ENCODE measurements at places on chromosomes 4 and X. TPM values are rescaled to one million over a fixed set of nuclear protein-coding genes. Genes with fewer than 3 reads are reported as not detected.

TMEM255A gene
- not detected for total RNA-seq

GRCh38 chr4:17595471-17596005 is 18.5 kb downstream of the LAP3 start:
- peaks cover 3% of the 10 kb centered on the region for H3K4me1 ChIP-seq
- no peaks in the 10 kb centered on the region for H3K27me3 ChIP-seq
- no peak overlapping the region for H3K4me3 ChIP-seq
- peaks cover 66% of the 10 kb centered on the region for H3K36me3 ChIP-seq
- no peak for DNase-seq

GRCh38 chrX:25721564-25721963 is 416.6 kb upstream of the MAGEB18 start:
- no peak for DNase-seq
- no peaks in the 10 kb centered on the region for H3K4me1 ChIP-seq
- H3K27ac ChIP-seq = no peak overlapping the region
- H3K4me3 ChIP-seq = no peak overlapping the region
- no peaks in the 10 kb centered on the region for H3K36me3 ChIP-seq

CENPVL1 gene
- not detected for total RNA-seq

- H3K27ac ChIP-seq = no peak overlapping the region
- H3K4me3 ChIP-seq = no peak overlapping the region
- H3K4me1 ChIP-seq = no peaks in the 10 kb centered on the region
- no peak for DNase-seq
Measured at GRCh38 chrX:138925330-138925729, 213.8 kb upstream of the FGF13 start.

- no peak overlapping the region for H3K27ac ChIP-seq
- no peaks in the 10 kb centered on the region for H3K36me3 ChIP-seq
- DNase-seq = no peak
- no peaks in the 10 kb centered on the region for H3K27me3 ChIP-seq
- no peak overlapping the region for H3K4me3 ChIP-seq
- no peaks in the 10 kb centered on the region for H3K4me1 ChIP-seq
Measured at GRCh38 chrX:55818673-55819375, 101.3 kb downstream of the RRAGB start.

DOK7 gene
- not detected for total RNA-seq

CT45A10 gene
- not detected for total RNA-seq

DNA sequence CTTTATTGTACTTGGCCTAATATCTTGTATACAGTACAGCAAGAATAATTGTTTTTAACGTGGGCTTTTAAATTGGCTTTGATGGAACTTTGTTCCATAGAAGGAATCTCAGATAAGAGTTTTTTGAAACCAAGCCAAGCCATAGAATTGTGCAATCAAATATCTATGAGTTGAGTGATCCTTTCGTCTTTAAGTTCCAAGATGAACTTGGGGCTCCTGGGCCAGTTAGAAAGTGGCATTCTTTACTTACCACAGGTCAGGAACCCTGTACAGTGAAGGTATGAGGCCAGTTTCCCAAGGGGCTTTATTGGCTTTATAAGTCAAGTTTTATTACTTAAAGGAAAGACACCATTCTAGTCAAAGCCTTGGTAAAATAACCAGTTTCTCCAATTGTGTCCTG is 2104.2 kb downstream of the PCDH7 start:
- no peak overlapping the region for H3K4me3 ChIP-seq
- DNase-seq = no peak
- no peaks in the 10 kb centered on the region for H3K36me3 ChIP-seq

SMIM10L2A gene
- total RNA-seq = 0.58 TPM

DNA sequence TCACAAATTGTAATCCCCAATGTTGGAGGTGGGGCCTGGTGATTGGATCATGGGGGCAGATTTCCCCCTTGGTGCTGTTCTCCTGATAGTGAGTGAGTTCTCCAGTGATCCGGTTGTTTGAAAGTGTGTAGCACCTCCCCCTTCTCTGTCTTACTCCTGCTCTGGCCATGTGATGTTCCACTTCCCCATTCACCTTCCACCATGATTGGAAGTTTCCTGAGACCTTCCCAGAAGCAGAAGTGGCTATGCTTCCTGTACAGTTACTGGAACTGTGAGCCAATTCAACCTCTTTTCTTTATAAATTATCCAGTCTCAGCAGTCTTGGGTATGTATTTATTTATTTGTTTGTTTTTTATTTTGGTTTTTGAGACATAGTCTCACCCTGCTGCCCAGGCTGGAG is 143.2 kb downstream of the CPE start:
- DNase-seq = no peak
- peaks cover 7% of the 10 kb centered on the region for H3K27me3 ChIP-seq
- no peaks in the 10 kb centered on the region for H3K36me3 ChIP-seq
- no peak overlapping the region for H3K27ac ChIP-seq

- H3K4me1 ChIP-seq = no peaks in the 10 kb centered on the region
- H3K36me3 ChIP-seq = no peaks in the 10 kb centered on the region
- no peak overlapping the region for H3K4me3 ChIP-seq
- H3K27me3 ChIP-seq = no peaks in the 10 kb centered on the region
- no peak for DNase-seq
Measured at GRCh38 chr4:165625281-165625680, 246.5 kb downstream of the CPE start.

DNA sequence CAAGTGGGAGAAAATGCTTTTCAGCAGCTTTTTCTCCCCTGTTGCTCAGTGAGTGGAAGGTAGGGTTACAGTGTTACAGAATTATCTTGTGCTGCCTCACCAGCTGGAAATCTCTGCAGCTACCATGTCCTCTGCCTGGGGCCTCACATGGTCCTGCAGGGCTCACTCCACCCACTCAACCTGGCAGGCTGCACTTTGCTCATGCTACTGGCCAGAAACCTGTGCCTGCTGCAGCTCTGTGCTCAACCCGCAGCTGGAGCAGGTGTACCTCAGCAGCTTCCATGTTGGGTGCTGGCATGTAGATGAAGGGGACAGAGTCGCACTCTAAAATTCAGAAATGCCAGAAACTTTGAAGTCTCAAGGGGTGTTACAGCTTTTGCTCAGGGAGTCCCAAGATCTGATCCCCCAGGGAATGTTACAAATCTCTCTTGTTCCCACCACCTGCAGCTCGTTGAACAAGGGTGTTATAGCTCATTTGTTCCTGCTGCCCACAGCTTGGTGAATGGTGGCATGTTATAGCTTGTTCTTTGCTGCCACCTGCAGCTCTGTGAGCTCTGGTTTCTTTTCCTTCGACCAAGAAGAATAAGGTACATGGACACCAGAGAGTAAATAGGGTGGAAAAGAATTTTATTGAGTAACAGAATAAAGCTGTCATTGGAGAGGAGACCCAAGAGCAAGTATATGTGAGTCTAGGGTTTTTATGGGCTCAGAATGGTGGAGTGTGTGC is 845.8 kb downstream of the TECRL start:
- H3K27me3 ChIP-seq = no peaks in the 10 kb centered on the region
- H3K4me1 ChIP-seq = no peaks in the 10 kb centered on the region
- no peak overlapping the region for H3K4me3 ChIP-seq
- H3K27ac ChIP-seq = no peak overlapping the region

DNA sequence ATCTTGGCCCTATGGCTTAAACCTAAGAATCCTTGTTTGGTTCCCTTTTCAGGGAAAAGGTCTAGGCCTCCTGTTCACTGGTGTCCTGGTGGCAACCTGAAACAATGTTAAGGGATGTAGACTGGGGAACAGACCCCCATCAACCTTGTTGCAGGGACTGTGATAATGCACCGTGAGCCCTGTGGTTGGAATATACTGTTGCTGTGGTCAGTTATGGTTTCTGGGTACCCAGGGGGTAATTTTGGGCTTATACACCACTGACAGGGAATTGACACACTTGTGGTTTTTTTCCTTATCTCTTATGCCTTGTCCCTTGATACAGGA is 64.0 kb upstream of the WDR1 start:
- no peaks in the 10 kb centered on the region for H3K27me3 ChIP-seq
- H3K4me3 ChIP-seq = no peak overlapping the region
- H3K36me3 ChIP-seq = peaks cover 33% of the 10 kb centered on the region
- DNase-seq = no peak
- peak overlapping the region; percentile 93 for H3K27ac ChIP-seq
- peaks cover 51% of the 10 kb centered on the region for H3K4me1 ChIP-seq

DNA sequence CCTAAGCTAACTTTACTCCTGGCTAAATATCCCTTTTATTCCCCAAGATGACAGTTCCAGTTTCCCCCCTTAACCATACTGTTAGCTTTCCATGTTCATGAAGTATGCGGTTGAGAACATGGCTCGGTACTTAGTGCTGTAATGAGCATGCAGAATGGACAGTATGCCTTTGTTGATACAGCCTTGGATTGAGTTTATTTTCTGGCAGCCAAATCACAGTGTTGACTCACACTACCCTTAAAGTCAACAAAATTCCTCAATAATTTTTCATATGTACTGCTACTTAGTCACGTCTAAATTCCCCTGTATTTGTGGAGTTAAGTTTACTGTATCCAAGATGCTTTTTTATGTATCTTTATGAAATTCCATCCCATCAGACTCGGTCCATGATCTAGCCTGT is 1.4 kb upstream of the VEGFC start:
- H3K36me3 ChIP-seq = no peaks in the 10 kb centered on the region
- H3K27ac ChIP-seq = no peak overlapping the region
- no peak overlapping the region for H3K4me3 ChIP-seq
- DNase-seq = no peak

GRCh38 chr4:10582059-10582686 is 102.4 kb downstream of the CLNK start:
- peak; percentile 36 for DNase-seq
- no peak overlapping the region for H3K27ac ChIP-seq
- H3K27me3 ChIP-seq = peaks cover 3% of the 10 kb centered on the region
- no peaks in the 10 kb centered on the region for H3K36me3 ChIP-seq

GRCh38 chr4:116005037-116005805 is 891.8 kb upstream of the NDST4 start:
- no peaks in the 10 kb centered on the region for H3K4me1 ChIP-seq
- H3K27me3 ChIP-seq = no peaks in the 10 kb centered on the region
- H3K4me3 ChIP-seq = no peak overlapping the region
- H3K36me3 ChIP-seq = no peaks in the 10 kb centered on the region
- no peak for DNase-seq

SPOCK3 gene
- total RNA-seq = not detected

GRCh38 chr4:123616951-123617461 is 220.4 kb downstream of the SPRY1 start:
- H3K36me3 ChIP-seq = peaks cover 5% of the 10 kb centered on the region
- peak overlapping the region; percentile 65 for H3K27ac ChIP-seq
- peak; percentile 79 for DNase-seq
- H3K27me3 ChIP-seq = no peaks in the 10 kb centered on the region
- peaks cover 35% of the 10 kb centered on the region for H3K4me1 ChIP-seq
